ENCODE measurements at places on chromosomes 5 and 9.

- DNase-seq: no peak
Observed at GRCh38 chr5:58938563-58939424, 355.9 kb downstream of the RAB3C start.

DNA sequence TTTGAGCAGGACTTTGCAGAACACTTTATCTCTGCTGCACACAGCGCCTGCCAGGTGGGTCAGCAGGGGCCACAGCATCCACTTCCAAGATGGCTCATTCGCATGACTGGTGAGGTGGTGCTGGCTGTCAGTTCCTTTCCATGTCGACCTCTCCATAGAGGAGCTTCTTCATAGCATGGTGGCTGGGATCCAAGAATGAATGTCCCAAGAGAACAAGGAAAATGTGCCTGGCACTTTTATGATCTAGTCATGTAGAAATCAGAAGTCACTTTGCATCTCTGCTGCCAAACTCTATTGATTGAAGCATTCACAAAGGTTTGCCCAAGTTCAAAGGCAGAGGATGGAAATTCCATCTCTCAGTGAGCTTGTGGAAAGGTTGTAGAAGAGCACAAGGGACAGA is 85.0 kb downstream of the GALNT10 start:
- DNase-seq: no peak

- DNase-seq: no peak
Observed at GRCh38 chr5:16712620-16713019, 95.8 kb upstream of the RETREG1 start.

GRCh38 chr9:109816490-109816889 is 36.5 kb downstream of the PALM2AKAP2 start:
- DNase-seq: no peak

GRCh38 chr9:19130436-19130835 is 3.1 kb upstream of the PLIN2 start:
- DNase-seq: no peak

- DNase-seq: no peak
Observed at GRCh38 chr5:90248640-90249039, 160.9 kb downstream of the CETN3 start.

GRCh38 chr9:98530806-98531386 is 177.8 kb downstream of the GABBR2 start:
- DNase-seq: no peak

GRCh38 chr5:125582352-125582751 is 835.9 kb upstream of the ZNF608 start:
- no peak for DNase-seq

- no peak for DNase-seq
Observed at GRCh38 chr9:131276094-131276888, at the start of gene FAM78A. Gene FAM78A, minus strand, starts transcription at chr9:131276510. Its CDS starts 331 bp downstream, at chr9:131276179.

DNA sequence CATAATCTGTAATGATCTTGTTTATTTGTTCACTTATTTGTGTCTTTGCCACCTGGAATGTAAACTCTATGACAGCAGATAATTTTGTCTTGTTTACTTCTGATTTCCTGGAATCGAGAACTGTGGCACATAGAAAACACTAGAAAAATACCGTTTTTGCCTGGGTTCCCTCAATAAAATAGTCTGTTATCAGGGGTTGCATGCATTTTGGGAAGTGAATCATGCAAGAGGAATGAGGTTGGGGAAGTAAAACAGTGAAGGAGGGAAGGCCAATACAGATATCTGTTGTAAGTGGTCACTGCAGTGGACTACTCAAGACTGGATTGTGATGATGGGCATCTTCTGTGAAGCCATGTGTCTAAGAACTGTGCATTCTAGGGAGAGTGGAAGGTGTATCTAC is 45.2 kb upstream of the IL6ST start:
- no peak for DNase-seq

GRCh38 chr9:32928912-32929311 is 72.5 kb downstream of the APTX start:
- no peak for DNase-seq

DNA sequence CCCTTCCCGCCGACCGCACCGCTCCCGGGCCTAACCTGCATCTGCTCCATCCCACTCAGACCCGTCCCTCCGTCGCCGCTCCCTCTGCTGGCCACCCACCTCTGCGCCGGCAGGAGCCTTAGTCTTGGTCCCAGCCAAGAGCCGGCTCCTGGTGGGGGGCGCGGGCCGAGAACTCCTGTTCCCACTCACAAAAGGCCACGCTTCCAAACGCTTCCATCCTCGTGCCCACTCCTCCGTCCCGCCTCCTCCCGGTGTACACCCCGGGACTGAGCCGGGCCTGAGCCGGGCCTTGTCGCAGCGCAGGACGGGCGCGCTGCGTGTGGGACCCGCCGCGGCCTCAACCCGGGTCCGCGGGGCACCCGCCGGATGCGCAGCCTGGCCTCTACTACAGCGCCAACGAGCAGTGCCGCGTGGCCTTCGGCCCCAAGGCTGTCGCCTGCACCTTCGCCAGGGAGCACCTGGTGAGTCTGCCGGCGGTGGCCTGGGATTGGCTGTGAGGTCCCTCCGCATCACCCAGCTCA is 7.5 kb downstream of the ADAMTS13 start:
- no peak for DNase-seq

DNA sequence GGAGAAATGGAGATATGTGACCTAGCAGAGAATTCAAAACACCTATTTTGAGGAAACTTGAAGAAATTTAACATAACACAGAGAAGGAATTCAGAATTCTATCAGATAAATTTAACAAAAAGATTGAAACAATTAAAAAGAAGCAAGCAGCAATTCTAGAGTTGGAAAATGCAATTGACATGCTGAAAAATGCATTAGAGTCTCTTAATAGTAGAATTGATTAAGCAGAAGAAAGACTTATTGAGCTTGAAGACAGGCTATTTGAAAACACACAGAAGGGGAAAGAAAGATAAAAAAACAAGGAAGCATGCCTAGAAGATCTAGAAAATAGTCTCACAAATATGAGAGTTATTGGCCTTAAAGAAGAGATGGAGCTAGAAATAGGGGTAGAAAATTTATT is 87.8 kb upstream of the SLC1A1 start:
- no peak for DNase-seq

- DNase-seq: no peak
Observed at GRCh38 chr5:152178350-152178699, 226.8 kb downstream of the NMUR2 start.

DNA sequence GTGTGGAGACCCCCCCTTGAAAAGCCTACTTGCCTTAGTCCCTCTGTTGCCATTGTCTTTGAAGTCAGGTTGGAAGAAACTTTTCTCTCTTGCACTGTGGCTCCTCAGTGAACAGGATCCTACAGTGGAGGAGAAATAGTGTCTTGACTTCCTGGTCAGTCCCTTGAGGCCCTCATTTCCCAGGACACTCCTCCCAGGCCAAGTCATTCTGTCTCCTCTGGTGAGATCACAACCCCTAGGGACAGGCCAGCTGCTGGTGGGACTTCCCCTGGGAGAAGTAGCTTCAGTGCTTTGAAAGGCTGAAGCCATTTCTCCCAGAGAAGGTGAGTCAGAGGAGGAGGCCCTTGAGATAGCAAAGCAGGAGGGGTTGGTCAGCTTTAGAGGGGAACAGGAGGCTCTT is 10.1 kb upstream of the GRIA1 start:
- no peak for DNase-seq

All from NCI-H187 treated with DMSO at 0.1 percent for 48 hours (cell line).